ENCODE measurements at places on chromosomes 3 and 15.

DNA sequence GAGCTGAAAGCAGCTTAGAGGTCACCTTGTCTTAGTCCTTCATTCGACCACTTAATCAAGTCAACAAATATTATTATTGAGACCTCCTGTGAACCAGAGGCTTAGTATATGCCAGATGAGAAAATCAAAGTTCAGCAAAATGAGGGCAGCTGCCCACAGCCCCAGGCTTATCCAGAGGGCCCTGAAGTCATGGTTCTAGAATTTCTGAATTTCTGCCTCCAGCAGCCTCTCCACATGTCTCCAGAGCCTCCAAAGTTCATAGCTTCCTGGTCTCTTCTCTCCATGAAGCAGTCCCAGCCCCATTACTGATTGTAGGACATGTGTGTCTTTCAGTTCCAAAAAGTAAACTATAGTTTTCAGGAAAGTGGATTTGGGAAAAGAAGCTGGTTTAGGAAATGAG is 96.9 kb upstream of the TSC22D2 start:
- DNase-seq, result no peak

DNA sequence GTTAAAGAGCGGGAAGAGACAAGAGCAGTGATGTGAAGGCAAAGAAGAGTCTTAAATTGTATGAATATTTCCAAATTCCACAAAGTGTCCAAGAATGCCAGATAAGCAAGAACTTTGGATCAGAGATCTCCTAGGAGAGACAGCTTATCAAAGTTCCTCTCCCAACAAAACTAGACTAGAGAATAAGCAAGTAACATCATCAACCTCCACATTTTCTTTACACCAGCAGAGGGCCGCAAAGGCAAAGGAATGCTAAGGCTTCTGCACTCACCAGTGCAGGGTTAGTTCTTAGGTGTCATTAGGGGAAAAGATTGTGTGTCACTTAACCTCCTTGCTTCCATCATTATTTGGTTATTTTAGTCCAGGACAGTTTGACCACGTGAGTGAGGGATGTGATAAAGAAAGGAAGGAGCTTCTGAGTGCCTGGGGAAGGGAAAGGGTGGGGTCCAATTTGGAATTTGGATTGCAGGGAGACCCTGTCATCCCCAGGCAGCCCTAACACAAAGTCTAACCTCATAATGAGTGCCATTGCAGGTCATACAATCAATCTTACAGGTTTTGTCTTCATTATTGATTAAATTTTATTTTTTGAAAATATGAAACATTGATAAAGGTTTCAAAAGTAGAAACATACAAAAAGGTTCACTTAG is 7.5 kb upstream of the CMTM6 start:
- DNase-seq, result no peak

GRCh38 chr3:118683636-118684035 is 351.0 kb downstream of the IGSF11 start:
- no peak for DNase-seq

DNA sequence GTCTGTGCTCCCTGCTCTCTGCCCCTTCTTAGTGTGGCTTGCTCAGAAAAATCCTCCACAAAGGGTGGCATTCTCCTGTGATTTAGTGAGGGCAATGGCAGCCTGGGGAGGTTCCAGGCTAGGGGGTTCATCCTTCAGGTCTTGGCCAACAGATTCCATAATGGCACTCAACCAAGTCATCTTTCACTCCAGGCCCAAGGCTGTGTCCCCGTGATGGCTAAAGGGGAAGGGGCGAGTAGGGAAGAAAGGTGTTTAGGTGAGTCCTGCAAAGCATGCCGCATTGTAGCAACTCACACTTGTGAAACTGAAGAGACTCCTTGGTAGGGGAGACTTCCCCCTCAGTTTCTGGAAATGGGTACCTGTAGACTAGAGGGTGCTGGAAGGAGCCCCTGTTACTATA is 105.6 kb downstream of the THSD4 start:
- DNase-seq, result no peak
